WTC11 (cell line): ENCODE measurements at places on chromosomes 12 and 14.

GRCh38 chr14:80095623-80096022 is 115.7 kb downstream of the DIO2 start:
- DNase-seq: no peak

- no peak for DNase-seq
Measured at GRCh38 chr14:106694638-106695393, 1168.4 kb downstream of the TMEM121 start.

- no peak for DNase-seq
Measured at GRCh38 chr14:102785595-102785963, 8.3 kb downstream of the TRAF3 start.

DNA sequence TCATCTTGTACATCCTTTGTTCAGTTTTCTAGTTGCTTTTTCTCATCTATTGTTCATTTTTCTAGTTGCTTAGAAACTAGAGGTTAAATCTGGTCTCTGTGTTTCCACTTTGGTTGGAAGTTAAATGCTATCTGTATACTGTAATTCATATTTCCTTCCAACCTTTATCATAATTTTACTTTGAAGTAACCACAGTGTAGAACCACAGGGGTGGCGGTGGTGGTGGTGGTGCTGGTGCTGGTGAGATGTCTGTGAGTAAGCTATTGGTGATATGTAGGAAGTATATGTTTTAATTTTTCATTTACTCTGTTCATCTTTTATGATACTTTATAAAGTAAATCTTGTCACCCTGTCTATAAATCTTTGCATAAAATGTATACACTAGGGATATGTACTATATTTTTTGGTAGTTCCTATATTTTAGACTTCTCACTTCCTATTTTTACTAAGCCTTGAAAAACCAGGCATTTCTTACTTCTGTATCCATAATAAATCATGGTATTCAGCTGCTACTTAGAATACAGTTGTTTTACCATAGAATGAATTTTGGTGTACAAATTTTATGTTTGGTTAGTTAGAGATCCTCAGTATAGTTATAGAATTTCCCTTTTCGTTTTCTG is 31.9 kb downstream of the CCDC91 start:
- DNase-seq: no peak

DNA sequence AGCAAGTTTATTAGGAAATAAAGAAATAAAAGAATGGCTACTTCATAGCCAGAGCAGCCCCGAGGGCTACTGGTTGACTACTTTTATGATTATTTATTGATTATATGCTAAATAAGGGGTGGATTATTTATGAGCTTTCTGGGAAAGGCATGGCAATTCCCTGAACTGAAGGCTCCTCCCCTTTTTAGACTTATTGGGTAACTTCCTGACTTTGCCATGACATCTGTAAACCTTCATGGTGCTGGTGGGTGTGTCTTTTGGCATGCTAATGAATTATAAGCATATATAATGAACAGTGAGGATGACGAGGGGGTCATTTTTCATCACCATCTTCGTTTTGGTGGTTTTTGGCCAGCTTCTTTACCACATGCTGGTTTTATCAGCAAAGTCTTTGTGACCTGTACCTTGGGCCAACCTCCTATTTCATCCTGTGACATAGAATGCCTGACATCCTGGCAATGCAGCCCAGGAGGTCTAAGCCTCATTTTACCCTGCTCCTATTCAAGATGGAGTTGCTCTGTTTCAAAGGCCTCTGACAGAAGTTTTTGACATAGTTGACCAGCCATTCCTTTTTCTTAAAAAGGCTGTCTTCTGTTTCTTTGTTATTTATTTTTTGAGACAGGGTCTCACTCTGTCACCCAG is 11.1 kb upstream of the PTGES3 start:
- DNase-seq: no peak

DNA sequence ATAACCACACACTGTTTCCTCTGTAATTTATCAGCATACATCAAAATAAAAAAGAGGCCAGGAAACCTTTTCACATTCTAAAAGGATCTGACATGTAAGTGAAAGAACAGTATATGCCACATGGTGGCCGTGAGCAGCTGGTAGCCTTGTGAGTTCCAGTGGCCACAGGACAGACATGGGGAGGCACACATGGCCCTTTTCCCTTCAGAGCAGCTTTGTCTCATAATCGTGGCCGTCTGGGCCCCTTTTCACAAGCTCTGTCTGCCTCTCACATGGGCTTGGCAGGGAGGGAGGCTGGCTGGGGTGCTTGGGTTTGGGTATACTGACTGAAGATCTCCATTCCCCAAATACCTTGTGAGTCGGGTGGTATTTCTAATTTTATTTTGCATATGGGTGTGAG is 1.5 kb upstream of the ZDHHC22 start:
- no peak for DNase-seq

DNA sequence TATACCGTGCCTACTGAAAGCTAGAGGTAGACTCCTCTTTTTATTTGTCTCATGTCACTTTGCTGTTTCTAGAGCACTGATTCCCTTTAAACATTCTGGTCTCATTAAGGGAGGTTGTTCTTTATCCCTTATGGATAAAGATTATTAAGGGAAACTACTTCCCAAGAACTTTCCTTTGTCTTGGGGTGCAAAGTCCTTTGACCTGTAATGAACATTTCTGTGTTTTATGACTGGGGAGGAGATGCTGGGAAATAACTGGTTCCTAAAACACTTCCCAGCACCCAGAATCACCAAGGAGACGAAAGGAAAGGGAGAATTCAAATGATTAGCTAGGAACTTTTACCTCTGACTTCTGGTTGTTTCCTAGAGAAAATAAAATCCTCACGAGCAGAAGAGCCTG is 63.2 kb upstream of the ACTN1 start:
- no peak for DNase-seq

DNA sequence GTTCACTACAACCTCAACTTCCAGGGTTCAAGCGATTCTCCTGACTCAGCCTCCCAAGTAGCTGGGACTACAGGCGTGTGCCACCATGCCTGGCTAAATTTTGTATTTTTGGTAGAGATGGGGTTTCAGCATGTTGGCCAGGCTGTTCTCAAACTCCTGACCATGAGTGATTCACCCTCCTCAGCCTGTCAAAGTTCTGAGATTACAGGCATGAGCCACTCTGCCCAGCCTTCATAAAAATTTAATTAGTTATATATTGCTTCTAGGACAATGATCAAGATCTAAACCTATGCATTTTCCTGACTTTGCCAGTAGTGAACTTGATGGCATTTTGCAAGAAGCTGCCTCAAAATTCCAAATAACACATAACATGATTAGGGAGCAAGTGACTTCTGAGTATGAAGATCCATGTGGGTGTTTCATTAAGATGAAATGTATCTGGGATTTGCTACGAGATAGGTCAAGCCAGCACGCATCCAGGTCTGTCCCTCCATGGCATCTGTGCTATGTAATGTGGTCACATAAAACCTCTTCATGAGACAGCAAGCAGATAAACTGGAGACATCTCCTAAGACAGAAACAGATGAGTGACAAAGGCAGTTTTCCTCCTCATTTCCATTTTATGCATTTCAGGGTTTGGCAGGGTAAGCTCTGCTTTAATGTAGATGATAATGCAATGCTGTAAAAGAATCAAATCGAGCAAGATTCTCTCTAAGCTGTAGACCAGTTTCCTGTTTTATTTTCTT is 319.4 kb upstream of the ATP2B1 start:
- DNase-seq: no peak

GRCh38 chr12:127048057-127048456 is 1218.9 kb upstream of the TMEM132C start:
- no peak for DNase-seq

DNA sequence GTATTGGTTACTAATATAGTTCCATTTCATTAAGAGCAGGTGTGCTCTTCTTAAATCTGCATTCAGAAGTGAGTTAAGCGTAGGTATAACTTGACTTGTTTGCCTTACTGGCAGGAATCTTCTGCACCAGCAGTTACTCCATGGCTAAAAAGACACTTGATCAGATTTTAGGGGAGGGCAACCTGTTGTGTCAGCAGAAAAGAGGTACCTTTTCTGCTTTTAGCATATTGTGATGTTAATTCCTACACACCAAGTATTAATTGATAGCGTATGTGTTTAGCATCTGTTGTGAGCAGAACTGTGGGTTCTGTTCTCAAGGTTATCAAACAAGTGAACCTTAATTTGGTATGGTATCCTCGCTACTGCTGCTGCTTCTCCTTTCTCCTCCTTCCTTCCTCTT is 38.3 kb downstream of the TTLL5 start:
- DNase-seq: no peak

GRCh38 chr12:56288705-56289387 is 11.3 kb downstream of the CS start:
- DNase-seq: no peak

GRCh38 chr12:121725423-121725822 is 12.9 kb downstream of the TMEM120B start:
- DNase-seq: no peak

GRCh38 chr12:122836027-122836921 is 1.0 kb downstream of the HIP1R start:
- no peak for DNase-seq

DNA sequence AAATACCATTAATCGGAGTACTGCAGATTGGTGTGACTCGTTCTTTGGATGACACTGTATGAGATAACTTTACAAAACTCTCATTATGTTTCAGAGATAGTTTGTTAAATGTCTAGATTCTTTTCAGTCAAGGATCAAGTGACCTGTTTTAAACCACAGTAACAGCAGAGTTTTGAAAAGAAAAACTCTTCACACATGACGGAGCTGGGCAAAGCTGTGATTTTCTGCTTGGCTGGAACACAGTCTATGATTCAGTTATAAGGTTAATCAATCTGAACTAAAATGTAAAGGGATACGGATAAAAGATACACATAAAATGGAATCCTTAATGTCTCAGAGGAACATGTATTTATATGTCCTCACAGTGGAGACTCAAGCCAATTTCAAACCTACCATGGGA is 573.2 kb downstream of the PRKD1 start:
- DNase-seq: no peak

GRCh38 chr12:26870491-26871419 is 37.8 kb upstream of the ITPR2 start:
- DNase-seq: no peak

- no peak for DNase-seq
Measured at GRCh38 chr14:88599326-88599725, 36.5 kb downstream of the ZC3H14 start.

- no peak for DNase-seq
Measured at GRCh38 chr12:40752011-40752410, 59.8 kb downstream of the CNTN1 start.

- DNase-seq: peak; percentile 86
Measured at GRCh38 chr12:110937104-110937641, 16.8 kb upstream of the MYL2 start.

DNA sequence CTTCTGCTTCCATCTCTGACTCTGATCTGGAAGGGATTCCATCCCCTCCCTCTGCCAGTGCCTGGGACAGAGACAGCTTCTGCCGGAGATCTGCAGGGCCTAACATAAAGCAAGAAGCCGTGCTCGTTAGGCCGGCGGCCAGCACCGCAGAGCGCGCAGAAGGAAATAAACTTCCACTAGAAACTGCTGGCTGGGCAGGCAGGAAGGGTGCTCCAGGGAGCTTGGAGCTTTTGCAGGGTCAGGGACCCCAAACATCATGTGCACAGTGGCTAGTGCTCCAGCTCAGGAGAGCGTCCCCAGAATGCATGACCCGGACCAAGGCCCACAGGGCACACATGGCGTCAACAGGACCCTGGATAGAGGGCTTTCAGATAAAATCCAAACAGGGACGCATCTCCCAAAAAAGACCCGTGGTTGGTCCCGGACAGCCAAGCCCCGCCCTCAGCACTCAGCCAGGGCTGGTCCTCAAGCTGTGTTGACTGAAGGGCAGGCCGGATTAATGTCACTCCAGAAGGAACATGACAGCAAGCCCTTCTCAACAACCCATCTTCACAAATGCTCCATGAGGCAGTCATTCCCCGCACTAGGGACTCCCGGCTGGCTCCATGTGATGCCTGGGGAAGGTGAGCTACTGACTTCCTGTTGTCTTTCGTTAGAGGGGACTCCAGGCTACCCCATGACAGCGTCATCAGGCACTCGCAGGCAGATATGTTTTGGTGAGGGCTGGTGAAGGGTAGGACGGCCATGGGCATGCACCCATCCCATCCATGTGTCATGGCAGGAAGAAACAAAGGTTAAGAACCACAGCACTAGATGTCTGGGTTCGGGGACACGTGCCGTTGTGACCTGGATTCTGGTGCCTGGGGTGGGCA is 121.5 kb downstream of the CALM1 start:
- no peak for DNase-seq

GRCh38 chr12:88566430-88566829 is 13.8 kb downstream of the KITLG start:
- no peak for DNase-seq

DNA sequence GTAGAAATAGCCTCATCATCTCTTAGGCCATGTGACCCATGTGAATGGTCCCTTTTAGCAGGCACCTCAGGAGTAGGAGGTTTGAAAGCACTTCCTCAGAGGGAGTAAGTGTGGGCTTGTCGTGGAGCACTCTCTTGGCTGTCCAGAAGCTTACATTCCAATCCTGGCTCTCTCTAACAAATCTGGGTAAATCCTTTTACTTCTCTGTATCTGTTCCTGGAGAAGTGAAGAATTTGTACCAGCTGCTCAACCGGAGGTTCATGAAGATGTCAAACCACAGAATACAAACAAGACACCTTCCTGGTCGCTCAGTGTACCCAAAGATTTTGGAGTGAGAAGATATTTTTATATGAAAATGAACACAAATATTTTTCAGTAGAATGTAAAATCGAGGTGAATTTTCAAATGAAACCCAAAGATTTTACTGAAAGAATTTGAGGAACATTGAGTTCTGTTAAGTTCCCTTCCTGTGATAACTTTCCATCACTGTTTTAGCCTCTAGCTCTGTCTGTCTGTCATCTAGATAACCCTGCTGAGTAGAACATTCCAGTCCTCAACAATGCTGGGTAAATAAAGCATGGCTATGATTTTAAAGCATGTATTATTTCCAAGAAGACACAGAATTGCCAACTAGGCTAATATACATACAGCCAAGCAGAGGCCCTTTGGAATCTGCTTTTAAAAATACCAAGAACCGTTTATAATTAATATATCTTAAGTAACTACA is 263.9 kb upstream of the RGS6 start:
- no peak for DNase-seq

GRCh38 chr12:308511-308910 is 45.9 kb upstream of the SLC6A13 start:
- no peak for DNase-seq

- peak; percentile 64 for DNase-seq
Measured at GRCh38 chr12:113647048-113647447, 175.4 kb upstream of the LHX5 start.

DNA sequence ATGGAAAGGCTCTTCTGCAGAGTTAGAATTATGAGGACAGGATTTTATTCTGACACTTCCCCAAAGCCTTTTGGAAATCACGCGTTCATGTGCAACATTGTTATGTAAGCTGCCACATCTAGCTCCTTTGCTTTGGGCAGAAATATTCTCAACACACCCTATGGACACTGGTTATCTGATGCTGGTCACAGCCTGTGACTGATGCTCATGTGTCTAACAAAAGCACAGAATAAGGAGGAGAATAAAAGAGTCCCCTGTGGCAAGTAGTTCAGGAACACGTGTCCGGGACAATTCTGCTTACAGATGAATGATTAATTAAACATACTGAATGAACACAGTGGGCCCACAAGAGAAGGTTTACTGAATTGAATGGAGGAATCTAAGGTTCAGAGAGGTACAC is 22.1 kb downstream of the FOXN3 start:
- DNase-seq: no peak

GRCh38 chr12:131640525-131640924 is 70.4 kb upstream of the SFSWAP start:
- DNase-seq: no peak

GRCh38 chr12:59164226-59164625 is 243.9 kb upstream of the LRIG3 start:
- no peak for DNase-seq
